ENCODE measurements at places on chromosomes 13 and 19. TPM values are rescaled to one million over a fixed set of nuclear protein-coding genes. Genes with fewer than 3 reads are reported as not detected.

DNA sequence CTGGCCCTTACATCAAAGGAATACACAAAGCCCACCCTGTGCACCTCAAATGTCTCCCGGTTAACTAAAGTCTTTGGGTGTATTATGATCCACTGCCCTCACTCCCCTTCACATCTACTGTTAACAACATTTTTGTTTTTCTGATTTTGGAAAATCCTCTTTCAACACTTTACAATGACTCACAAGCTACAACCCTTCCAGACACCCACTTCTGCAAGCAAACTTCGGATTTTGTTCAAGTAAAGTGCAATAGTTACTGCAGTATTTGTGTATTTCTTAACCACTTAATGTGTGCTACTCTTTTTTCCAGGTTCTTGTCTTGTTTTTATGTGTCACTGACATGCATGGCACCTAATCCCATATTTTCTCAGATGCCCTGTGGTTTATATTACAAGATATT, 101.1 kb downstream of the EDNRB start:
- no peak for DNase-seq

- no peak for DNase-seq
Observed at GRCh38 chr13:105825071-105825470, 710.4 kb downstream of the EFNB2 start.

DNA sequence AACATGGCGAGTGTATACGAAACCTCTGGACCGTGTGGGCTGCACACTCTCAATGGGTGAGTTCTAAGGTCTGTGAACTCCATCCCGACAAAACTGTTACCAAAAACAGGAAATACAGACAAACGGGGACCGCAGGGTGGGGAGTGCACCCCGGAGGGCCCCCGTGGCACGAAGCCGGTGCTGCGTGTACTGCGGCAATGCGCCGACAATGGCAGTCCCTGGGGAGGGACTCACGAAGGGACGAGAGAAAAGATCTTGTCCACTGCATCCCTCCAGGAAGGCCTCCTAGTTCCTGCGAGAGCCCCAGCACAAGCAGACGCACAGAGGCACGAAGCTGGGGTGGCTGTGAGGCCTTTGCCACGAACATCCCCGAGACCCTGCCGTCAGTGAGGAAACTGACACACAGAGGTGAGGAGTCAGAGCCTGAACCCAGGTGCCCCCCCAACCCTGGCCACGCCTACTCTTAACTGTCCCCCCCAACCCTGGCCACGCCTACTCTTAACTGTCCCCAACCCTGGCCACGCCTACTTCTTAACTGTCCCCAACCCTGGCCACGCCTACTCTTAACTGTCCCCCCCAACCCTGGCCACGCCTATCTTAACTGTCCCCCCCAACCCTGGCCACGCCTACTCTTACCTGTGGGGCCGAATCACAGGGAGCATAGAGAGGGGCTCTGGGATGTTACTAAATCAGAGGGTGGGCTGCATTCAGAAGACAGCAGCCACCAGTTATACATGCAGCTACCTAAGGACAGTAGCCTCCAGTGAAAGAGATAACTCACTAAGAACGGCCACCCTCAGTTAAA, 4.2 kb downstream of the MED16 start:
- no peak for DNase-seq

GRCh38 chr19:35000647-35001501, 751 bp downstream of the GRAMD1A start:
- no peak for DNase-seq

DNA sequence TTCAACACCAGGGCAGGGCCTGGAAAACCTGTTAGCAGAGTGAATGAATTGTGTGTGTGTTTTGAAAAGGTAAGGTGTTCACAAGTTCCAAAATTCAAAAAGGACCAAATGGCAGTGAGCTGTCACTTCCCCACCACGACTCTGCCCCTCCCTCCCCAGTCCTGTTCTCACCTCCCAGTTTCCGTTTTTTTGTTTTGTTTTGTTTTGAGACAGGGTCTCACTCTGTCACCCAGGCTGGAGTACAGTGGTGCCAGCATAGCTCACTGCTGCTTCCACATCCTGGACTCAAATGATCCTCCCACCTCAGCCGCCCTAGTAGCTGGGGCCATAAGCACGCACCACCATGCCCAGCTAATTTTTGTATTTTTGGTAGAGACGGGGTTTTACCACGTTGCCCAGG, 20.3 kb upstream of the BCL3 start:
- DNase-seq = no peak

GRCh38 chr13:39599012-39599411, 4.0 kb downstream of the LHFPL6 start:
- DNase-seq = no peak

GRCh38 chr13:84655677-84656076, 773.4 kb upstream of the SLITRK1 start:
- DNase-seq = no peak

DNA sequence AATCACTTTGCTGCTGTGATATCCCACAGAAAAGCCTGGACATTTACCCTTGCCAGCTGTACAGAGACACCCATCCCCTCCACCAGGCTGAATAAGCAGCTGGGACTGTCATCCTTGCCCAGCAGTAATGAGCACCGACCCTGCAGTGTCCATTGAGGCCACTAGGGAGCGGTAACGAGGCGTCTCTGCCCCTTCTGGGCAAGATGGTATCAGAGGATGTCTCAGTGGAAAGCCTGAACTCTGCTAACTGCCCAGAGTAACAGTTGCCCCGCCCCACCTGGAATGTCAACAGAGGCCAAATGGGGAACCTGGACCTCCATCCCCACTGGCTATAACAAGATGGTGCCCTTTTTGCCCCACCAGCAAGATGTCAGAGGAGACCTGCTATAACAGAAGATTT, 22.8 kb upstream of the CEACAM20 start:
- no peak for DNase-seq

- no peak for DNase-seq
Observed at GRCh38 chr13:76027131-76027530, 391.0 kb downstream of the LMO7 start.

Gene KLK4
- not detected for polyA plus RNA-seq

Gene ANKRD10
- 212 TPM for polyA plus RNA-seq

Gene ZIK1
- polyA plus RNA-seq = 21.1 TPM

Gene MAST1
- 0.80 TPM for polyA plus RNA-seq

Gene TMEM86B
- 2.4 TPM for polyA plus RNA-seq

Gene ZIC2
- polyA plus RNA-seq = 0.14 TPM
